ENCODE measurements at places on chromosomes 12 and 14.

DNA sequence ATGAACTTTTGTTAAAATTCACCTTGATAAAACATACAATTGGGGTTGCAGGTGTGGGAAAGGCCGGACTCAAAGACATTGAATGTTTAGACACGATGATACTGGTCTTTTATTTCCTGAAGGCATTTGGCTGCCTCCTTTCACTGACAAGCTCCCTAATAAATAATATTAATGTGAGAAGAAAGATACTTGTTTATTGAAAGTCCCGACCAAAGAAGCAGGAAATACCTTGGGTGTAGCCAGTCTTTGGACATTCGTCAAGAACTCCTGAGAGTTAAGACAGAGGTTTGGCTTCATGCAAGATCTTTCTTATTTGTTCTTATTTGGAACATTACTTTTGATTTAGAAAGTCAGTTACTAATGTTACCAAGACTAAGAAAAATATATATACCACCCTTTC lies 1133.8 kb upstream of the SEL1L start:
- DNase-seq: no peak

- no peak for DNase-seq
These were observed 566.5 kb upstream of the ATP2B1 start for GRCh38 chr12:90275088-90275487.

GRCh38 chr12:6364044-6364374 lies 11.4 kb downstream of the SCNN1A start:
- no peak for DNase-seq

GRCh38 chr12:31521964-31522363 lies 69.0 kb downstream of the DENND5B start:
- DNase-seq: no peak

- no peak for DNase-seq
These were observed 74.4 kb upstream of the GPATCH2L start for GRCh38 chr14:76077340-76077739.

DNA sequence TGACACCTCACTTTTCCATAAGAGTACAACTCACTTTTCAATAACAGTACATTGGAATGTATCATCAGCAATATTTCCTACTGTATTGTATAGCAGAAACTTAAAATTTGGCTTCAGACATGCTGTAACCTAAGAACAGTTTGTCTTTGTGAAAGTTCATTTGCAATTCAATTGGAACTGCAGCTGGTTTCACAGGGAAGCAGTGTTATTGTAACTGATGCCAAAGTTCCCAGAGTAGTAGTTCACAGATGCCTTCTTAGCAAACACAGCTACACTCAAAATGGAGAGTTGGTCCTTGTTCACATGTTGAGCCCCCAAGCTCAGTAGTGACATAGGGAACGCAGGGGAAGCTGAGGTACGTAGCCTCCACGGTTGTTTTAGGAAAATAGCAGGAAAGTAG lies 23.3 kb downstream of the PPP1R36 start:
- DNase-seq: no peak
